NCI-H774 (cell line): ENCODE measurements at places on chromosomes 2 and 18.

DNA sequence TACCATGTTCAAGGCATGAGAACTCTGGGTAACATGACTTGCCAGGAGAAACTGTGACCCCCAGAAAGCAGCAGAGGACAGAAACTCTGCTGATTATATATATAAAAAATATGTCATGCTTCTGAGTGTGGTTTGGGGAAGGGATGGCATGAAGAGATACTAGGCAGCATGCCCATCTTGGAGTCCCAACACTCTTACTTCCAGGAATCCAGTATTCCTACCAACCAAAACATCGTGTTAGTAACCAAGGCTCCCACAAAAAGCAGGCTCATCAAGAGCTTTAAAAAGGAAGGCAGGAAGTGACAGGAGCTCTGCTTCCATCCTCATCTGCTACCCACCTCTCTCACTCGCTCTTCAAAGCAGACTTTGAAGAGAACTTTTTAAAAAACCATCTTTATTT lies 31.6 kb upstream of the TWIST2 start:
- DNase-seq = no peak

GRCh38 chr2:98269830-98270229 lies 76.4 kb upstream of the CNGA3 start:
- no peak for DNase-seq

DNA sequence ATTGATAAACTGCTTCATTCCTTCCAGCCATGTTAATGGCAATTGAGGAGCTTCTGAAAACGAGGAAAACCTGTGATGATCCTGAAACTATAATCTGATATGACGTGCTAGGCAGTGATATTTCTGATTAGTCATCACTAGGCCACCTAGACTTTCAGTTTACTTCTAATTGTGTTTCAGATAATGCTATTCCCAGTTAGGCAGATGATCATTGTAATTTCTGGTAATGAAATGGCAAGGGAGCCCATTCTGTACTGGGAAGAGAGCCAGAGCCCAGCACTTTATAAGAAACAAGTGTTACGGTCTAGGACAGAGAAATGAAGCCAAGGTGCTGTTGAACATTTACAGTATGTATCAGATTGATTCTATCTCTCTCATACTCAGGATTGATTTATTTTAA lies 106.2 kb downstream of the CPO start:
- DNase-seq = no peak

- no peak for DNase-seq
Measured at GRCh38 chr2:215711471-215712034, 275.7 kb upstream of the FN1 start.

- no peak for DNase-seq
Measured at GRCh38 chr2:241613017-241613780, 23.8 kb downstream of the THAP4 start.

DNA sequence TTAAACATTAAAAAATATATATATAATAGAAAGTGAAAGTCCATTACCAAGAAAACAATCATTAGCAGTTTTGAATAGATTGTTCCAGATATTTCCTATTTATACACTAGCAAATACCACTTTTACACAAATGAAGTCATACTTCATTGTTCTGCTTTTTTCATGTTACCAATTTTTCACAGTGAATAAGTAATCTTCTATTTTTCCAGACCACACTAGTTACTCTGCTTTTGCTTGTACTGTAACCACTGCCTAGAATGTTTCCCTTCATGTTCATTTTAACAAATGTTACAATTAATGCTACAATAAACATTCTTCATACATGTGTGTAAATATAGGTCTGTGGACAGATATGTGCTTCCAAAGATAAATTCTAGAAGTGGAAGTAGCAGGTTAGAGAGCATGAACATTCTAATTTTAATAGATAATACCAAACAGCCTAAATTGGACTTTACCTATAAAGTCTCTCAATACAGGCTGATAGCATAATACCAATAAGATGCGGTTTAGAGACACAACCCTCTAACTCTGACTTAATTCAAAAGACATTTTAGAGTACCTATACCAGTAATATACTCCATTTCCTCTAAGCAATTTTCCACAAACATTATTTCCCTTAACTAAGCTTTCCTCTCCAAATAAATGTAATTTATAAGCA lies 17.0 kb downstream of the ITSN2 start:
- DNase-seq = no peak
